B cell (primary cell): ENCODE measurements at places on chromosomes 2 and 18. TPM values are rescaled to one million over a fixed set of nuclear protein-coding genes. Genes with fewer than 3 reads are reported as not detected.

The BCL2 gene
- total RNA-seq: 141 and 144 TPM in 2 replicates

The ABCG5 gene
- total RNA-seq: not detected in 2 replicates

DNA sequence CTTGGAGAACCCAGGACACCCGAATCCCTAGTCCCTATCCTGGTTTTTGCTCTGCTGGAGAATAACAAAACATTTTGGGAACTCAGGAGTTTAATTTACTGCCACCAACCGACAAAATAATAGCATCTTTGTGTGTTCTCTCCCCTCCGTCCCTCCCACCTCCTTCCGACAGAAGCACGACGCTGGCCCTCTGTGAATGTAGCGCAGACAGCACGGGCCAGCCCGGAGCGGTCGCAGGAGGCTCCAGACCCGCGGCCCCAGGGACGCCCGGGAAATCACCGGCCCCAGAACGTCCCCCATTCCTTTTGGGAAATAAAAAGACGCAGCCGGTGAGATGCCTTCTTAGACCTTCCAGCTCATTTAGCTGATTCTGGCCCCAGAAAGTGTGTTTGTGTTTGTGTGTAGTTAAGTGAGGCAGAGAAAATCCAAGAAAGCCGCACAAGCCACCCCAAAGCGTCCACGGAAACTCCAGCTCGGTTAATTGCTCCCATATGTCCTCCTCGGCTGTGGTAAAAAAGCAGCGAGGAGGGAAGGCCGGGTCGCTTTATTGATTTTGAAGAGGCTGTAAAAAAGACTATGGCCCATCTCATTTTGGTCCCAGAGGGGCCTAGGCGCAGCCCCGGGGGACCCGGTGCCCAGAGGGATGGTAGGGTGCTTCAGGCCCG is 577 bp upstream of the TANC1 start:
- DNase-seq: peak; percentile 9

GRCh38 chr18:59459369-59460071 is 100.5 kb upstream of the LMAN1 start:
- peak; percentile 12 for DNase-seq

GRCh38 chr18:3653263-3653850 is 203.4 kb downstream of the TGIF1 start:
- no peak for DNase-seq

DNA sequence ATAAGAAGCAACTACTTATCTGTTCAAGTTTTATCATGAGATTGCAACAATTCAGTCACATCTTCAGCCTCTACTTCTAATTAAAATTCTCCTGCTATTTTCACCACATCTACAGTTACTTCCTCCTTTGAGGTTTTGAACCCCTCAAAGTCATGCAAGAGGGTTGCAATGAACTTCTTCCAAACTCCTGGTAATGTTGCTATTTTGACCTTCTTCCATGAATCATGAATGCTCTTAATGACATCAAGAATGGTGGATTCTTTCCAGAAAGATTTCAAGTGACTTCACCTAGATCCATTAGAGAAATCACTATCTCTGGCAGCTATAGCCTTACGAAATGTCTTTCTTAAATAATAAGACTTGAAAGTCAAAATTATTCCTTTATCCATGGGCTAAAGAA is 1052.8 kb upstream of the NRXN1 start:
- DNase-seq: no peak
